ENCODE measurements at places on chromosomes 11 and 22.

- DNase-seq = no peak
Observed at GRCh38 chr22:32494971-32495370, 20.4 kb downstream of the FBXO7 start.

GRCh38 chr11:96199563-96200025 is 143.4 kb downstream of the MAML2 start:
- DNase-seq = no peak

GRCh38 chr11:57434640-57435546 is 8.0 kb upstream of the SLC43A3 start:
- DNase-seq = no peak

DNA sequence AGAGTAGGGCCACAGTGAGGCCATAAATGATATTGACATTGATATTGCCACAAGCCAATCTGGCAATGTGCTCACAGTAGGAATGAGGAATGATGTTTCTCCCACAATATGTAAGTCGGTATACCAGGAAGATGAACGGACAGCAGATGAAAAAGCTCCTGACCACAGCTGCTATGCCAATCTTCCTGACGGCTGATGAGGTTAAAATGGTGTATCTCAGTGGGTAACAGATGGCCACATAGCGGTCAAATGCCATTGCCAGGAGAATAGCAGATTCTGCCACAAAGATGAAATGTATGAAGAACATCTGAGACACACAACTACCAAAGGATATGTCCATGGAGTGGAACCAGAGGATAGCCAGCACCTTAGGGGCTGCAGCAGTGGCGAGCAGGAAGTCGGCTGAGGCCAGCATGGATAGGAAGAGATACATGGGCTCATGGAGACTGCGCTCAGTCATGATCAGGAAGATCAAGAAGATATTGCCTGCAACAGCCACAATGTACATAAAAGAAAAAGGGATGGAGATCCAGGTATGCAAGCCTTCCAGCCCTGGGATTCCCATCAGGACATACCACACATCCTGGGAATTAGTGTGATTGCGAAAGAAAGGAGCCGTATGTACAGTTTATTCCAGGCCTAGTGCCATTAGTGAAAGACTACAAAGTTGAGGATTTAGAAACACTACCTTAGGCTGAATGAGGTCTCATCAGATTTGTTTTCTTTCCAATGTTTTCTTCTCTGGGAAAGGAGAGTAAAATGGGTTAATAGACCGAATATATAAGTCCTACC is 22.2 kb downstream of the OR51V1 start:
- no peak for DNase-seq

Measured in stimulated activated CD4-positive, alpha-beta T cell treated with anti-CD3 and anti-CD28 coated beads, Interleukin-15, amount 100 ng/mL, for 48 hours (primary cell).